Cortex of kidney (tissue), 1 donor: ENCODE measurements at places on chromosomes 12 and 14.

GRCh38 chr14:35565871-35566464 lies 32.0 kb downstream of the INSM2 start:
- DNase-seq = no peak

GRCh38 chr12:39930101-39930500 lies 175.8 kb downstream of the SLC2A13 start:
- DNase-seq = no peak

DNA sequence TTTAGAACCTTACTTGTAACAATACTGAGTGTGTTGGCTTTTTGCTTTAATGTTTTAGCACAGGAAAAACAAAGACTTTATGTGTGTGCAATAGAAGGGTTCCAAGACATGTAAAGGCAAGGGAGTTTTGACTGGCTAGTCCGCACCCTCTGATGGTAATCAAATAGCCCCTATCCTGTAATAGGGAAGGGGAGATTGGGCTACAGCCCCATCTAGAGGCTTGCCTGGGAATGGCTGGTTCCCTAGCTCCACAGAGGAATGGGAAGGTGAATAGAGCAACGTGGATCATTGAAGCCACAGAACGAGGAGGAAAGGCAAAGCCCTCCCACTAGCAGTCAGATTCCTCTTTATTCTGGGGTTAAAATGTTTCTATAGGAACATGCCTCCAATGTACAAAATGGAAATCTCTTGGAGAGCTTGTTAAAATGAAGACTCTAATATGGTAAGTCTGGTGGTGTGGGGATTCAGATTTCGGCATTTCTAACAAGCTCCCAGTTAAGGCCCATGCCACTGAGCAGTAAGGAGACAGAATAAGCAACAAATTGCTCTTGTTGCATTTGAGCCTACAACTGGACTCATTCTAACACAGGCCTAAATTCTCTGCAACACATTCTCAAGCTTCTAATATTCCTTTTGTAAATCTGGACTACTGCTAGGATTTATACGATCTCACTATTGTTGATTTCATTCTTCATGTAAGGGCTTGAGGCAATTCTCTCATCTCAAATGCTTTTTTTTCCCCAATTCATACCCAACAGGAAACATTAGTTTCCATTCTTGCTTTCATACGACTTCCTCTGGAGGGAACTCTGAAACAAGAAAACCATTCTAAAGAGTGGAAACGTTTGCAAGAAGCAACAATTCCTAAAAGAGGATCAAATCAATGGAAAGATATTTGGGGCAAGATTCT lies 57.1 kb downstream of the NIN start:
- DNase-seq = no peak

GRCh38 chr14:76501156-76501720 lies 125.3 kb downstream of the ESRRB start:
- no peak for DNase-seq

GRCh38 chr12:30829876-30830275 lies 75.1 kb upstream of the CAPRIN2 start:
- no peak for DNase-seq

GRCh38 chr14:52328276-52328675 lies 14.2 kb downstream of the PTGER2 start:
- no peak for DNase-seq

- no peak for DNase-seq
These were observed 138.5 kb downstream of the ANO6 start for GRCh38 chr12:45354399-45354798.

GRCh38 chr12:31867292-31867691 lies 91.9 kb upstream of the RESF1 start:
- no peak for DNase-seq

- DNase-seq = no peak
These were observed 8.1 kb downstream of the ARF6 start for GRCh38 chr14:49900973-49901372.

- DNase-seq = no peak
These were observed 1.6 kb downstream of the ERC1 start for GRCh38 chr12:992647-993046.

DNA sequence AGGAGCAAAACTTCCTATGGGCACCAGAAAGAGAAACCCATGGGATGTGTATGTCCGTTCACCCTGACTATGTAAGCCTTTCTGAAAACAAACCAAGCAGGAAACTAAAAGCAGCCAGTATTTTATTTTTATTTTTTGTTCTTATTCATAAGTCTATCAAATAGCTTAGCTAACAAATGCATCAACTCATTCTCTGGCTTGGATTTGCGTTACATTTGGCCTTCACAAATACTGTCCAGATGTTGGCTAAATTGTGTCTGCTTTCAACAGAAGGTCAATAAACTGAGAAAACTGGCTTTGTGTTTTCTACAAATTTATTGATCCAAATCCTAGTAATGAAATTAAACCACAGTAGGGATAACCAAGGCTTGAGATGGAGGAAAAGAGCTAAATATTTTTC lies 379.0 kb downstream of the NOVA1 start:
- DNase-seq = no peak

DNA sequence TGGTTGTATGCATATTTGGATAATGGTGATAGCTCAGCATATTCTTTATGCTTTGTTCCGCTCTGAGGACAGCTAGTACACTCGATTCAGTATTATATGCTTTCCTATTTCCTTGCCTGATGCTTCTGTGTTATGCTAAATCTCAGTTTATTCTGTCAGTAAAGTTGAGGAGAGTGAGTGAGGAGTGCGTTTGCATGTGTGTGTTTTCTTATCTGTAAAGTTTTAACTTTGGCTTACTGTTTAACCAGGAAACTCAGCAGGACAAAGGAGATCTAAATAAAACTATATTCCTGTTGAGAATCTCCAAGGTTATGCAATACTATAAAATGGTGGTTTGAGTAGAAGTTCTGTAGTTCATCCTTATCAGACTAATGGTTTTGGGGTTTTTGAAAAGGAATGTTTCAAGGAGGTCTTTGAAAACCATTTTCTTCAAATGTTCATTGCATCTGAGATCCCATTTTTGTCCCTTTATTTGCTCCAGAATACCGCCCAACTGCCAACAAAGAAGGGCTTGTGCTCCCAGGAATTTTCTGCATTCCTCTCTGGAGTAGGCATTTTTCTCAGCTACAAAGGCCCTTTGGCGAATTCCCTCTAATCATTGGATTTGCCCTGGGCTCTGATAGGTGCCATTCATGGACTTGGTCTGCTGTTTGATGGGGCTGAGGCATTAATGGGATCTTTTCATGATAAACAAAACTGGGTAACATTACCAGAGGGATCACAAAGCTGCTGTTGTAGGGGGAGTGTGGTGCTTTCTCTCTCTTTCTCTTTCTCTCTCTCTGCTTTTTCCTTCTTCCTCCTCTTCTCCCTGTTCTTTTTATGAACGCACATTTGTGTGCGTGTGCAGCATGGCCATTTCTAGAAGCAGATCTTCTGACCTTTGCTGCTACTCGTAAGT lies 71.7 kb downstream of the HMGA2 start:
- no peak for DNase-seq

- DNase-seq = no peak
These were observed 64.9 kb downstream of the NDUFA12 start for GRCh38 chr12:94938583-94938982.

DNA sequence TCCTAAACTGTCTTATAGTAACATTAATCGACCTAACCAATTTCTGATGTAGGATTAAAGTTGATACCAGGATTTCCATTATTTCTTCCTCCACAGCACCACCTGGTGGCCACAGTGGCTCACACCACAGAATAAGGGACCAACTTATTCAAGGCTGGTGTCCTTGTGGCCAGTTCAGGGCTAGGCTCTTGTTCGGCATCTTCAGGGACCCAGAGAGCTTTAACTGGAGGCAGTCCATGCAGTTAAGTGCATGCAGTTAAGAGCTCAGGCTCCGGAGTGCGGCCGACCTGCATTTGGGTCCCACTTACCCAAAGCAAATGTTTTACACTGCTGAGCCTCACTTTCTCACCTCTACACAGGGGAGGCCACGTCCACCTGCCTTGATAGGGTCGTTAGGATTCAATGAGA lies 42.0 kb upstream of the GPR68 start:
- no peak for DNase-seq

DNA sequence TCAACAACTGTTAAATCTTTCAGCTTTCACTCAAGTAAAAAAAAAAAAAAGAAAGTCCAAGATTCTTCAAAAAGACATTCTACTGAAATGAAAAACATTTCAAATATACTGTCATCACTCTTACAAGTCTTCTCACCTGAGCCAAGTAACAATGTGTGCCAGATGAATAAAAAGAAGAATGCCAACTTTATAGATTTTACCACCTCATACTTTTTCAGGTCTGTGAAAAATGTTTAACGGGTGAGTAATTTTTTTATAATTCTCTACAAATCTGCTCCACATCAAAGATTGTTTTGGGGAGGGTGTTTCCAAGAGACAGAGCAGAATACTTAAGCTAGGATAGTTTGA lies 181.0 kb upstream of the BMP4 start:
- DNase-seq = no peak

DNA sequence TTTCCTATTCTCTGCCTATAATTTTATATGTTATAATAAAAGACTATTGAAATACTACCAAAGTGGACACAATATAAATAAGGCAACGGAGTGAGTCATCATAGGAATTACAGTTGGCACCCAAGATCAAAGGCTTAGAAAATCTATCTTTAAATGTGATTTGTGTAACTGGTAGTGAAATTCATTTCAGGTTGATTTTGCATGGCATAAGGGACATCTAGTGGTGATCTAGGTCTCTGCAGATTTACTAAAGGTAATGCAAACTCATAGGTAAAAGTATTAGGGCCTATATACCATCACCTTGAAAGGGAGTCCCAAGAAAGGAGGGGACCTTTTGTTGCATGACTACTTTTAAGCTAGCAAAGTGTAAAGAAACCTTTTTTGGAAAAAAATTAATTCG lies 527.2 kb downstream of the NRXN3 start:
- no peak for DNase-seq

DNA sequence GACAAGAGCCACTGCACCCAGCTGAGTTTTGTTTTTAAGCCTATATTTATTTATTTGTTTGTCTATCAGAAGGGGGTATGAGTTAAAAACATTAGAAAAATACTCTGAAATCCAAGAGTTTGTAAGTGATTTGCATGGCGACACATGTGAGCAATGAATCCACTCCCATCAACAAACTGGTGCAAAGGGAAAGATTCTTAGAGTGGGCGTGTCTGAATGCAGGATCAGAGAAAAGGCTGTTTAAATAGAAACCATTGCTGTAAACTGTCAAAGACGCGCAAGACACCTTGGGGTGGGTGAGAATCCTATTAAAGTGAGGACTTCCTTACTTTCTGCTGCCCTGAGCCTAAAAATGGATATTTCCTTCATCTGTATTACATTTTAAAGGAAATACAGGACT lies 51.9 kb downstream of the ZFYVE26 start:
- no peak for DNase-seq

GRCh38 chr14:69012256-69012953 lies 33.3 kb upstream of the ACTN1 start:
- no peak for DNase-seq
